ENCODE measurements at places on chromosomes 5 and 9.

DNA sequence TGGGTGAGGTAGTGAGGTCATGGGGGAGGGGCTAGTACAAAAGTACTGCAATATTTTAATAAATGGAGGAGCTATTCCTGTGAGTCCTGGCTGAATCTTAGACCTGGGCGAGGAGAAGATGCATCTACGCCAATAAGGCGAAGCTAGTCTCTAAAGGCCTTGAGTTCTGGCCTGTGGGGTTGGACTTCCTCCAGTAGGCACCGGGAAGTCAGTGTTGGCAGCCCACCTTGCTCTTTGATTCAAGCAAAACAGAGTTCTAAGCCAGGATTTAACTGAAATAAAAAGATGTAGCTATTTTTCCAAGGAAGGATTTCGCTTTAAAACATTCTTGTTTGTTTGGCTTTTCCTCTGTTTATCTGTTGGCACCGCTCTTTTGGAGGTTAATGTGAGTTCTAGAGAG lies 244.6 kb downstream of the KIF4B start:
- no peak for DNase-seq

DNA sequence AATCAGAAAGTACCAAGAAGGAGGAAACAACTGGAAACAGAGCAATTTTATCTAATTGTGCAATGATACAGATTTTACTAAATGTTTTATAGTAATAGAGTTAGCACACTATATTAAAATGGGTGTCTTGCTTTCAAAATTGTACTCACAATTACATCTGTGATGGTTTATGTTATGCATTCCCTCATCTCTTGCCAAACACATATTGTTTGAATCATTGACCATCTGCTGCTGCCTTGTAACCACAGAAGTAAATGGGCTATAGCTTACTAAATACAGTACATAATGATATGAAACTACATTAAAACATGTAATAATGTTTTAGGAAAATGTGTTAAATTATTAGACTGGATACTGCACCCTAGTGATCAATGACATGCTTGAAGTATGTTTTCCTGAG lies 158.1 kb downstream of the SLC25A46 start:
- no peak for DNase-seq

GRCh38 chr5:60366489-60366888 lies 333.5 kb downstream of the DEPDC1B start:
- DNase-seq, result no peak

GRCh38 chr9:127077644-127077946 lies 44.8 kb downstream of the ANGPTL2 start:
- DNase-seq, result no peak

- no peak for DNase-seq
Measured at GRCh38 chr5:143425835-143426234, 22.3 kb upstream of the NR3C1 start.

GRCh38 chr5:116751684-116752083 lies 177.1 kb upstream of the SEMA6A start:
- DNase-seq, result no peak

- no peak for DNase-seq
Measured at GRCh38 chr5:109347252-109347888, 62.4 kb downstream of the PJA2 start.

- DNase-seq, result no peak
Measured at GRCh38 chr9:135043345-135043744, 44.1 kb upstream of the OLFM1 start.

DNA sequence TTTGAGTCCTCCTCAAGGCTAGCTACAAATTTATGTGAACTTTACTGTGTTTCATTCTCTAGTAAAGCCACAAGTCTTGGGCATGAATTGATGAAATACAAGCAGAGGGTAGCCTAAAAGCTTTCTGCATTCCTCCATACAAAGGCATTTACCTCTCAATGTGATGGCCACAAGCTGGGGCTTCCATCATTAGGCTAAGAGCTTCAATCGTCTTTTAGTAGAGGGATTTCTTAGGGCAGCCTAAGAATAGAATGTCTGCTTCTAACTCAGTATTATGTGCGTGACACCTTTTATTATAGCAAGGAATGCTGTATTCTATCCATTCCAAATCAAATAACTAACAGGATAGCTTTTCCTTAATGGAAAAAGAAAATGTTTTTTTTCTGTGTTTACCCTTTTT lies 3.7 kb downstream of the PLAC8L1 start:
- DNase-seq, result no peak

DNA sequence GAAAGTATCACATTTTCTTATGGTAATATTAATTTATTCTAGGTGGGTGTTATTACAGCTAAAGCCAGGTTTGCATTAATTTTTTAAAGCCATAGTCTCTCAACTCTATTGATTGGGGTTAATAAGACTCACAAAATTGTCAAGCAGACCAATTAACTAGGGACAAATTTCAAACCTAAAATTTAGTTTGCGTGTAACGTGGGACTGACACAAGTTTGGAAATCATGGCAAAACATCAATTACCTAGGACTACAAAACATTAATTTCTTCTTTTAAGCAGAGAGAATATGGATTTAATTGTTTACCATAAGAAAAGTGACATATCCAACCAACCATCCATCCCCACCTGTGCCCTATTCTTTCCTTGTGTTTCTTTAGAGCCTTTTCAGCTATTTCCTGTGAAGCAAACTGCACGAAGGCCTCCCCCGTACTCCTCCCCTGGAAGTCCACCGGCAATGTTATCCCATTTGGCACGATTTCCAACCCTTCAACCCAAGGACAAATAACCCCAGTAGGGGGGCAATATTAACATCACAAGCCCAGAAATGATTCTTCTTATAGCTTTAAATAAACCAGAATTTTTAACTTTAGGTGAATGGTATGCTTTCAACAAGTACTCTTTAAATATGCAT lies 4.4 kb downstream of the HNRNPH1 start:
- no peak for DNase-seq

DNA sequence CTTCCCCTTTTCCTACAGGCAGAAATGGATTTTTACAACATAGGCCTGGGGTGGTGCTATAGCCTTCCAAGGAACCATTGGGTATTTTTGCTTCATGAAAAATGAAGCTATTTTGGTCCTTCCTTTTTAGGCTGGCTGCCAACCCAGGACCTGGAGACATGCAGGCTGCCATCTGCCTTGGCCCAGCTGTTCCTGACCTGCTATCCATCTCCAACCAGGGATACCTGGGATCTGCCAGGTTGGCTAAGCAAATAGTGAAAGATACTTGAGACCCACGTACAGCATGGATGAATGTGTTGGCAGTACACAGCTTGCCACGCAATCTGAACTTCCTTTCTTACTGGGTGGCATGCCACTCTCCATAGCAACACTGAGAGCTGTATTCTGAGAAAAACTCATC lies 31.1 kb downstream of the MRPS27 start:
- no peak for DNase-seq

GRCh38 chr5:120464627-120465435 lies 731 bp downstream of the PRR16 start:
- no peak for DNase-seq

DNA sequence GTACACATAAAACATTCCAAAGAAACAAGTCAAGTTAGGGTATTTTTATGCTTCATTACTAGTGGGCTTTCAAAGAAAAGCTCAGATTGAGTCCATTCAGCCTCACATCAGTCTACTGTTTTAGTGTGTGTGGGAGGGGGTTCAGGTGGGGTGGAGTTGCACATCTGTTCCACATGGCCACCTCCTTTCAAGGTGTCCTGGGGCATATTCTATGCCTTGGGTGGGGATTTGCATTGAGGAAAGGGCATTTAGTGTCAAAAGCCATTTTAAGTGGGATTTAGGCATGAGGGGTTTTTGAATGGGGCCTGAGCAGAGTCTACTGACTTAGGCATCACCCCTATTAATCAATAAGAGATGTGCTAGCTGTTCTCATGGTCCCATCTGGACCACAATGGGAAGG lies 983.1 kb downstream of the TLE4 start:
- DNase-seq, result no peak

- no peak for DNase-seq
Measured at GRCh38 chr9:4741365-4742089, 525 bp upstream of the AK3 start.

DNA sequence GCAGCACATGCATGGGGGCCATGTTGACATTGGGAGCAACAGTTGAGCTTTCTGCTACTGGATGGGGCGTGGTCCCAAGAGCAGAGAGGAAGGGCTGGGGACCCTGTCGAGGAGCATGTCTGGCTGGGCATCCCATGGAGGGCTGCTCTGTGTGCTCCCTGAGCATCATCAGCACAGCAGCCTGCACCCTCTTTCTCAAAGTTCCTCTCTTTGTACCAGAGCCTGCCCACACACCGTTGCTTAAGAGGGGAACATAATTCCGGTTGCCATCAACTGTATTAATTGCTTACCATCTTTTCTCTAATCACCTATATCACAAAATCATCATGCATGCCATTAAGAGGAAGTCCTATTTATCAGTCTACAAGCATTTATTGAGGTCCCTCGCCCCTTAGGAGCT lies 55.2 kb upstream of the DIRAS2 start:
- no peak for DNase-seq

DNA sequence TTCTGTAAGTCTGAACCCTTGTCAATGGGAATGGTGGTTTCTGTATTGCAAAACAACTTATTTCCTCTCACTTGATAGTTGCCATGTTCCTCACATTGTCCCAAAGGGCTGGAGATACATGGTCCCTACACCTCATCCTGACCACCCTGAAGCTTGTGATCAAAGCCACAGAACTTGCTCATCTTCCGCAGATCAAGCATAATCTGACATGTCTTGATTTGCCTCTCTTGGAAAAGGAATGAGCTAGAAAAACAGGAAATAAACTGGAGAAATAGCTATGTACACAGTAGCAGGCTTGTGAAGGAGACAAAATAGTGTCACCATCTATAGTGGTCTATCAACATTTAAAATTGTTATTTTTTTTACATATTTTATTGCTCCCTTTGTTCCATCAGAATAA lies 871.9 kb upstream of the C9orf72 start:
- DNase-seq, result no peak

DNA sequence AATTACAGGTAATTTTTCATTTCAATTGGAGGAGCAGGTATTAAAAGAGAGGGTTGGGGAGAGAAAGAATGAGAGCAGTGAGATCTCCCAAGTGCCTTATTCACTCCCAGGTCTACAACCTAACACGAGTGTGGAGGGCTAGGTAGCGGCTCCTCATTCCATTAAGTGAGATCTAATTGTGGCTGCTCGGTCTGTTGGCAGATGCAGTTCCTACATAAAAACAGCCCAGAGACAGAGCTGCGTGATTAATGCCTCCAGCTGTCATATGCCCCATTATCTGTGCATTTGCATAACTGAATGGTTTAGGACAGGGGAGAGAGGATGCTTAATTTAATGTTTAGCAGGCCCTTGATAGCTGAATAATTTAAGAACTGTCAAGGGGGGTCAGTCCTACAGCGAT lies 100.5 kb downstream of the PSAT1 start:
- no peak for DNase-seq

- no peak for DNase-seq
Measured at GRCh38 chr5:113050721-113051382, 74.3 kb downstream of the DCP2 start.

- DNase-seq, result no peak
Measured at GRCh38 chr9:96087669-96088299, 212.3 kb downstream of the ERCC6L2 start.

GRCh38 chr9:132809677-132810271 lies 68.3 kb downstream of the AK8 start:
- DNase-seq, result no peak

- no peak for DNase-seq
Measured at GRCh38 chr9:124761710-124762109, 9.4 kb downstream of the NR6A1 start.

DNA sequence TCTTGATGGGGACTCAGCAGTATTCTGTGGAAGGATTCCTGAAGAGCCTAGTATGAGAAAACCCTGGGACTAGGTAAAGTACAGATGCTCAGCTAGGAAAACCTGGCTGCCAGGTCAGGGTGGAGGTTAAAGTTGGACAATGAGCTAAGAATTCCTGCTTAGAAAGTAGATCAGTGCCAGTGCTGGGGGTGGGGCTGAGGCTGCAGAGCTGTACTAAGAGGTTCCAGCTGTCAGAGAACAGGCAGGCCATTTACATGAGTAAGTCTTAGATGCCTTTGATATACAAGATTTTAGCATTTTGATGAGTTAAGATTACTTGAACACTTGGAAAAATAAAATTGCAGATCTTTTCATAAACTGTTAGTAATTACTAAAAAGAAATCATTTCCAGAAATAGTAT lies 332.3 kb upstream of the NUDT12 start:
- DNase-seq, result no peak

DNA sequence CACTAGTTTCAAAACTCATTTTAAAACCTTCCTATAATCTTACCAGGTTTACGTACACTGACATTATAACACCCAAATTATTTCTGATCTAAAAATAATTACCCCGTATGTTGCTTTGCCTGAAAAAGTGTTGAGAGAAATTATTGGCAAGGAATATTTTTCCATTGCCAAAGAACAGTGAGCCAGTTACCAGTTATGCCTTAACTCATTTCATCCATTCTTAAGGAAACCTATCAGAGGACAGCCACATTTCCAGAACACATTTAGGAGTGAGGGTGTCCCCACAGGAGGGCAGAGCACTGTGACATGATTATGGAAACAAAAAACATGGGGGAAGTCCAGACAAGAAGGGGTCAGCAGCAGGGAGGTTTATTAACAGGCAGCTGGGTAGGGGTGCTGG lies 52.2 kb downstream of the GABBR2 start:
- no peak for DNase-seq

DNA sequence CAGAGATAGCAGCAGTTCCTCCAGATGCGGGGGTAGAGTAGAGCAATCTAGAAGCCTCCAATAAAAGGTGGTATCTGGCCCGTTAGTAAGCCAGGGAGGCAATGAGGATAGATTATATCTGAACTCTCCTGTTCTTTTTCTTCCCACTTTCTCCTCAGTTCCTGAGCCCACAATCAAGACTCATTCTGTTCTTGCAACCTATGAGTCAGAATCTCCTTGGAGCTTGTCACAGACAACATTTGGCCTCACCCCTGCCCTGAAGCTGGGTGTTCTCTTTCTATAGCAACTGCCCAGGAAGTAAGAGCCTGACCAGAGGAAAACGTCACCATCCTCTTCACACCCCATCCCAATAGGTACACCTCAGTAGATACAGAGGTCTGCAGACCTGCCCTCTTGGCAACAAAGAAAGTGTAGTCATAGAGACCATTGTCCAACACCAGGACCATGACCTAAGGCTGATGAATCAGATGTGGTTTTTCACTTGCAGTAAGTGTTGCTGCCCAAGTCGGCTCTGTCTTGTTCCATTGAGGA lies 76.3 kb upstream of the PCA3 start:
- no peak for DNase-seq

- DNase-seq, result no peak
Measured at GRCh38 chr5:177124486-177124991, 9.0 kb upstream of the NSD1 start.

GRCh38 chr5:35538198-35538931 lies 79.3 kb upstream of the SPEF2 start:
- DNase-seq, result no peak

- no peak for DNase-seq
Measured at GRCh38 chr9:107547772-107548297, 58.3 kb upstream of the KLF4 start.
